Thyroid gland (tissue), 4 donors: ENCODE measurements at places on chromosomes 1 and 21. TPM values are rescaled to one million over a fixed set of nuclear protein-coding genes. Genes with fewer than 3 reads are reported as not detected.

DNA sequence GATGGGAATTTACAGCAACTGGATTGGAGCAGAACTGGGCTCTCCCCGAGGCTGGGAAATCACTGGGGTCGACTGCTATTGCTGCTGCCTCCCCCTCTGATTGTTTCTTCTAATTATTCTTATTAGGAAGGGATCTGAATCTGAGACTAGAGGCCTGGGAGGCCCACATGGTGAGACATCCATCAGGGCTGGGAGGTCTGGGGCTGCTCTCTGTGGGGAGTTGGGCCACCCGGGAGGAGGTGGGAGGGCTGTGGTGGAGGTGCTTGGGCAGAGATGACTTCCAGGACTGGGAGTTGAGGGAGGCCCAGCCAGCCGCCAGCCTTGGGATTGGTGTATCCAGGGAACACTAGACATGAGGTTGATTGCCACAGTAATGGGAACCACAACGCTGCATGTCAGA is 247.9 kb downstream of the GRIK3 start:
- no peak overlapping the region for H3K27ac ChIP-seq
- H3K4me3 ChIP-seq: no peak overlapping the region
- no peaks in the 10 kb centered on the region for H3K36me3 ChIP-seq
- no peaks in the 10 kb centered on the region for H3K27me3 ChIP-seq
- no peaks in the 10 kb centered on the region for H3K4me1 ChIP-seq
- no peak for DNase-seq

GRCh38 chr1:65946960-65947359 is 154.3 kb downstream of the PDE4B start:
- no peaks in the 10 kb centered on the region for H3K27me3 ChIP-seq
- no peak for DNase-seq
- H3K27ac ChIP-seq: no peak overlapping the region
- no peaks in the 10 kb centered on the region for H3K36me3 ChIP-seq
- H3K4me1 ChIP-seq: no peaks in the 10 kb centered on the region

DNA sequence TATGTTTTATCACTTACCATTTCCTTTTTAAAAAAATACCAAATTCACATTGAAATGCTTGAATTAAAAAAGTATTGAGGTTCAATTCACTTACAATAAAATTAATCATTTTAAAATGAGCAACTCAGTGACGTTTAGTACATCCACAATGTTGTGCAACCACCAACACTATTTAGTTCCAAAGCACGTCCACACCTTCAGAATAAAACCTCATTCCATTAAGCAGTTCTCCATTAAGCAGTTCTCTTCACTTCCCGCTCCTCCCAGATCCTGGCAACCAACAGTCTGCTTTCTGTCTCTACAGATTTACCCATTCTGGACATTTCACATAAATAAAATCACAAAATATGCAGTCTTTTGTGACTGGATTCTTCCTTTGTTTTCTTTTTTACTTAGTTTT is 41.3 kb downstream of the GNG4 start:
- no peak overlapping the region for H3K27ac ChIP-seq
- DNase-seq: no peak
- H3K36me3 ChIP-seq: no peaks in the 10 kb centered on the region
- H3K4me3 ChIP-seq: no peak overlapping the region
- no peaks in the 10 kb centered on the region for H3K4me1 ChIP-seq
- no peaks in the 10 kb centered on the region for H3K27me3 ChIP-seq

Gene CNKSR1
- total RNA-seq: 31.5 TPM

Gene TCP10L
- total RNA-seq: 0.38 TPM
